ENCODE measurements at places on chromosomes 1 and 21.

DNA sequence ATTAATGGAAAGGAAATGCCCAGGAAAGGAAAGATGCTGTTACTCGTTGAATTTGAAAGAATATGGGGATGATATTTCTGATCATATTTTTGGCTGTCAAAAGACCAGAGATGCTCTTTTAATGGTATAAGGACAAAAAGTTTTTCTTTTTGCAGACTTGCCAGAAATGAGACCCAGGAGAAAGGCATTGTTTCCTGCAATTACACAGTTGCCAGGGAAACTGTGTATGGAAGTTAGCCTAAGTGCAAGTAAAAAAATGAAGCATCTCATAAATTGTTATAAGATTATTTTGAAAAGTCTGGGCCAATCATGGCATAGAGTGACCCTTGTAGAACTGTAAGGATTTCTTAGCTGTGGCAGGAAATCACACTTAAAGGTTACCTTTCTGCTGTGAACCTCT, 155.7 kb upstream of the BEND5 start:
- no peak for DNase-seq

DNA sequence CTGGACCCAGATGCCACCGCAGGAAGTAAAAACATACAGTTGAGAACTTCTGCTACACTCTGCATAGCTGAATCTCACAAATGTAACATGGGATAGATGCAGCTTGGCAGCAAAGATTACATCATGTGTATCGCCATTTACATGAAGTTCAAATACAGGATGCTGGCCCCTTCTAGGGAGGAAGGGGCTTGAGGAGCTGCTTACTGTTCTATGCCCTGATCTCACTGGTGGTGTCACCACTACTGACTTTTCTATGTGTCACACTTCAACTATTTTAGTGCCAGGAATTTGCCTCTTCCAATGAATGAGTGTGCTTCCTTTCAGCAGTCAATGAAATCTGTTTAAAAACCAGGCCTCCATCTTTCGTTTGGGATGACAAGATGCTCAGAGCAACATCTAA, 31.1 kb downstream of the MRAP start:
- no peak for DNase-seq

GRCh38 chr1:201850053-201850397, 21.1 kb downstream of the IPO9 start:
- DNase-seq = no peak

- DNase-seq = no peak
These were observed 99.5 kb upstream of the GJB5 start for GRCh38 chr1:34655206-34655874.

DNA sequence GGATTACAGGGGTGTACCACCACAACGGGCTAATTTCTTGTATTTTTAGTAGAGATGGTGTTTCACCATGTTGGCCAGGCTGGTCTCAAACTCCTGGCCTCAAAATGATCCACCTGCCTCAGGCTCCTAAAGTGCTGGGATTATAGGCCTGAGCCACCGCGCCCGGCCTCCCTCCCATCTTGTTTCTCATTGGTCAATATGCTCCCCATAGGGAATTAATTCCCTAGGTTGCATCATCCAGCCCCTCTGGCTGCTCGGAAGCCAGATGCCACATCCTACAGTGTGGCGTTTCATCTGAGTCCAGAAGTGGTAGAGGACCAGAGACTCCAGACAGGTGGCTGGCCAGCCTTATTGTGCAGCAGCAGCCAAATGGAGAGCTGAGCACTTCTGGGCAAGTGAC, 11.5 kb upstream of the VASH2 start:
- DNase-seq = no peak

- DNase-seq = no peak
These were observed 35.1 kb downstream of the SLC44A3 start for GRCh38 chr1:94855307-94855700.

DNA sequence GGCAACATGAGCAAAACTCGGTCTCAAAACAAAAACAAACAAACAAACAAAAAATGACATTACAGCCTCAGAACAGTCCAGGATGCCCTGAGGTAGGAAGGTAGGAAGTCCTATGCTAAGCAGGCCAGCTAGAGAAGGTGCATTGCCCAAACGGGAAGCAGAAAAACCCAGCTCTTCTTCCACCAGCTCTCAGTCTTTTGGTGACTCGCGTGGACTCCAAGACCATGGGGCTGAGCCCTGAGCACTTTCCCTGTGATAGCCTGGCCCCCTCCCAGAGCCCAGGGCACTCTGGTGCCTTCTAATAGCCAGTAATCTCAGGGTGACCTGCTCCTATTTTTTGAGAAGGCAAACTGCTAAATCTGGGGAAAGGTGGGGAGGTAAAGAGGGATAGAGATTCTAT, 16.1 kb downstream of the PHLDA3 start:
- DNase-seq = no peak

DNA sequence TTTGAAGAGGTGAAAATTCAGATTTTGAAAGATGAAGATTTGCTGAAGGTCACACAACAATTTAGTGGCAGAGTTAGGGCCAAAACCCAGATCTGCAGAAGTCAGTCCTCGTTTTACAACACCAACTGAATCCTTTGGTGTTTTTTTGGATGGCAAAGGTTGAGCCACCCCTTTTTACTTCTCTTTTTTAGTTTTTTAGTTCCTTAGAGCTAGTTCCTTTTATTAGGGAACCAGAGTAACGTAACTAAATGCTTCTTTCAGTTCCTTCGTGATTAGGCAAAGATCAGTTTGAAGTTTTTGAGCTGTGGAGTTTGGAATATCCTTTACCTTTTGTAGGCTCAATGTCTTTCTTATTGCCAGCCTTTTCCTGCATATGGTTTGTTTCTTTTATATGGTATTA, 67.9 kb upstream of the ARID1A start:
- DNase-seq = no peak

DNA sequence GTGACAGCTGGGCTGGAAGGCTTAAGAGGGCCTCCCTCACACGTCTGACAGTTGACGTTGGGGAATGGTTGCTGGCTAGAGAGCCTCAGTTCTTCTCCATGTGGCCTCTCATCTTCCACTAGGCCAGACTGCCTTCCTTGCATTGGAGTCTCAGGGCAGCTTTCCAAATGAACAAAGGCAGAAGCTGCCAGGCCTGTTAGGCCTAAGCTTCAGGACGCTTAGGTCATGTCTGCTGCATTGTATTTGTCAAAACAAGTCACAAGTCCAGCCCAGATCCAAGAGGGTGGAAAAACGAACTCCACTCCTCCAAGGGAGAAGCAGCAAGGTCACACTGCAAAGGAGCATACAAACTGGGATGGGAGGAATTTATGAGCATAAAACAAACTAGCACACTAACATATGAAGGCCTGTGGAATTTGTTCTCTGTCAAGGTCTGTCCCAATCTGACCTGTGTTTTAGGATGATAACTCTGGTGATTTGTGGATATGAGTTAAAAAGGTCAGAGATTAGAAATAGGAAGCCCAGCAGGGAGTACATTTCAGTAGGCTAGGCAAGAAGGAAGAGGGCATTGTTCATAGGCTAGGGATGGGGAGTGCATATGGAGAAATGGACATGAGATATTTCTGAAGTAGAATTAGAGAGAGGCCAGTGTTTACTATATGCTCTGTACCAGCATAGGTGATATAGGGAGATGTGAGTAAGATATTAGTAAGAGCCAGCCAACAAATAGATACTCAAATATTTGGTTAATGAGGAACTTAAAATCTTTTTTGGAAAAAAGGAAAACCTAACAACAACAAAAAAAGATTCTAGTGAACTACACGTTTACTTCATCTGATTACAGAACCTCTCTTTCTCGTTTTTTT, 29.1 kb upstream of the CNN3 start:
- DNase-seq = no peak

- no peak for DNase-seq
These were observed 20.9 kb downstream of the SDC3 start for GRCh38 chr1:30887485-30888315.

DNA sequence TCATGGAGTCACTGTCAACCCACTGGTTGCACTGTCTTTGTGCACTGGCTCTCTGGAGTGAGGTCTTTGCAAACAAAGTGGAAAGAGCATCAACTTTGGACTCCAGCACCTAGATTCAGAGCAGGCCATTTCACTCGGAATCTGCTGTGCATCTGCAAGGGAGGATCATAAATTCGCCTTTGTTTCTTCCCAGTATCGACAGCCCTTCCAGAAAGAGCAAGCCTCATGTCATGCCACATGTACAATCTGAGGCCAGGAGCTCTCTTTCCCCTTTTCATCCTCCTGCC, 853 bp upstream of the PCSK9 start:
- DNase-seq = no peak

DNA sequence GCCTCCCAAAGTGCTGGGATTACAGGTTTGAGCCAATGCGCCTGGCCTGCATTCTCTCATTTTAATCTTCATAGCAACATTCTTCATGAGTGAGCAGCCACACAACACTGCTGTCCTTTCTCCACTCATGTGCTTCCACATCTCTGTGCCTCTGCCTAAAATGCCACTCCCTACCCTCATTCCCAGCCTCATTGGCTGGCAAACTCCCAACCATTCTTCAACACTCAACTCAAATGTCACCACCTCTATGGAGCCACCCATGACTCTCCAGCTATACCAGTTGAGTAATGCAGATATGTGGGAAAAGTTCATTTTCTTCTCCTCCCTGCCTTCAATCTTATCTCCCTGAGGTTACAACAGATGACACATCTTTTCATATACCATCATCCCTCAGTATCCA, 53.9 kb upstream of the ZC3H12A start:
- no peak for DNase-seq

DNA sequence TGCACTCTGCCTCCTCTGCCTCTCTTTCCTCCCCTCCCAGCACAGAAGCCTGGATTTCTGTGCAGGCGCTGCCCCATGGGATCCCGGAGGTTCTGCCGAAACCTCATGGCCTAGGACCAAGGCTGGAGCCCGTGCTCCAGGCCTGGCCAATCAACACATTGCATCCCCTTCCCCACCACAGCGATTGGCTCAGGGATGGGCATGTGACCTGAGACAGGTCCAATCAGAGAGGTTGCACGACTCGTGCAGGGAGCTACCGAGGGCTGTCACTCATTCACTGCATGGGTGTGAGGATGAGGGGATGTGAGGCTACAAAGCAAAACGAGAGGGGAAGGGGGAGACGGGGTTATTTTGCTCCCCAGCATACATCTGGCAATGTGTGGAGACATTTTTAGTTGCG, 3.3 kb upstream of the CELA2B start:
- DNase-seq = no peak

- no peak for DNase-seq
These were observed 4.9 kb downstream of the AHDC1 start for GRCh38 chr1:27598902-27599528.

GRCh38 chr21:26865857-26866256, 20.6 kb upstream of the ADAMTS1 start:
- DNase-seq = no peak

- peak; percentile 12 for DNase-seq
These were observed 1.9 kb upstream of the ZSCAN20 start for GRCh38 chr1:33470495-33471012.

DNA sequence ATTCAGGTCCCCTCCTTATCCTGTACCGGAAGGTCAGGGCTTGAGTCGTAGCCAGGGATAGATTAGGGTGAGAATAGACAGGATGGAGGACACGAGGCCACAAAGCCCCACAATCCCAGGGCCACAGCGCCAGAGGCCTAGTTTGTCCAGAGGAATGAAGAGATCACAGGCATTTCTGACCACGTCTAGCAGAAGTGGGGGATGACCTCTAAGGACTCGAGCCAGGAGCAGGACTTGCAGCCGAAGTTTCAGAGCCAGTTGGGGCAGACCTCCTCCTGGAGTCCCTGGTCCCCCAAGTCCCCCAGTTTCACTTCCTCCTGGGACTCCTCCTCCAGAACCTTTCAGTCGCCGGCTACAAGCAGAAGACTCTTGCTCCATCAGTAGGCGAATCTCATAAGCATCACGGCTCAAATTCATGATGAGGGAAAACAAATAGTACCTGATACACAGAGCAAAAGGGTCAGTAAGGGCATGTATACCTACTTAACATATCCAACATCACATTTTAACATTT, 2.3 kb upstream of the ITGA10 start:
- DNase-seq = no peak

- no peak for DNase-seq
These were observed 364.8 kb upstream of the SGIP1 start for GRCh38 chr1:66168948-66169671.

DNA sequence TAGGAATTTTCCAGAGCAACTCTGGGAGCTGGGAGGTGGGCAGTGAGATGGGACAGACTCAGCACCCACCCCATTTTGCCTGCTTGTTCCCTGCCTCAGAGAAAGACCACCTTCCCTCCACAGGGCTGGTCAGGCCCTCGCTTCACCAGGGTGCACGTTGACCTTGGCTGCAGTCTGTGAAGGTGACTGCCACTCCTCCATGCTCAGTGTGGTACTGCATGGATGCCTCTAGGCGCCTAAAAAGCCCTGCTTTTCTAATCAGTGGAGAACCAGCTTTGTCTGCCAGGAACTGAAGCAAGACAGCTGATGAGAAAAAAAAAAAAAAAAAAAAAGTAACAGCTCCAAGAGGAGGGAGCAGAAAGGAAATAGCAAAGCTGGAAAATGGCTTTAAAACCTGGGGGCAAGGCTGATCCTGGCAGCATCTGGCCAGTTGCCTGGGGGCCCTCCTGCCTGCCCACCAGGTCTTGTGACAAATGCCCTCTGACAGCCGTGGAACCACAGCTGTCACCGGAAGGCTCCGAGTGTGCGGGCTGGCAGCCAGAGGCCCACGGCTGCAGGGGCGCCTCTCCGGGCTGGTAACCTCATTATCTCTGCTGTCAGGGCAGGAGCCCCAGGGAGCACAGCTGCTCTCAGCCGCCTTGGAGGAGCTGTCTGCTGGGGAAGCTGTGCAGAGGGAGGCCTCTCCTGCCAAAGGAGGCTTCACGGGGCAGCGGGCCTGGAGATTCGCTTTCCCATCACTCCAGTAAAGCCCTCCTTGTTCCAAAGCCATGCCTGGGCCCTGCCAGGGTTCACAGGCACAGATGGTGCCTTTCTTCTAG, 13.7 kb downstream of the KIAA1614 start:
- no peak for DNase-seq

GRCh38 chr1:76867342-76868130, at the start of gene ST6GALNAC5:
Gene ST6GALNAC5, plus strand, starts transcription at chr1:76867480.
- DNase-seq = no peak

DNA sequence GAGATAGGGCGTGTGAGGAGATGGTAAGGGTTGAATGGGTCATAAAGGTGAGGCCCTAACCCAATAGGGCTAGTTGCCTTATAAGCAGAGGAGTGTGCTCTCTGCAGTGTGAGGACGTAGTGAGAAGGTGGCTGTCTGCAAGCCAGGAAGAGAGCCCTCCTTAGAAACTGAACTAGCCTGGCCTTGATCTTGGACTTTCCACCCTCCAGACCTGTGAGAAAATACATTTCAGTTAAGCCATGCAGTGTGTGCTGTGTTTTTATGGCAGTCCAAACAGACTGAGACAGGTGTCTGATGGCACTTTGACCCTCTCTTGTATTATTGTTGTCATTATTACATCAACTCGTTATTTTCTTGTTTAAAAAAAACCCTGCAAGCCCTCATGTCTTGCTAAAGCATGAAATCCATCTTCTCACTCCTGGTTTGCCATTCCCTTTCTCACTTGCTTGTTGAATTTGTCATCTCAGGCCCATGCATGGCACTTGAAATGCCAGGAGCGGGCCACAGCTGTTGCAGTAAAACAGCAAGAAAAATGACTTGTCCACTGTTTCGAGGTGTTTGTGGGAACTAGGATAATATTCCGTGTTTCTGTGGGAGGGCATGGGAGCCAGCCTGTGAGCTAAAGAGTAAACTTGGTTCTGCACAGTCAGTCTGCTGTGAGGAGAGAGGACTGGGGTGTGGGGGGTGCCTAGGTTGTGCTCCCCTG, 78.6 kb downstream of the STUM start:
- no peak for DNase-seq
